Activated CD4-positive, alpha-beta memory T cell treated with anti-CD3 and anti-CD28 coated beads for 36 hours (primary cell): ENCODE measurements at places on chromosomes 6 and 20.

DNA sequence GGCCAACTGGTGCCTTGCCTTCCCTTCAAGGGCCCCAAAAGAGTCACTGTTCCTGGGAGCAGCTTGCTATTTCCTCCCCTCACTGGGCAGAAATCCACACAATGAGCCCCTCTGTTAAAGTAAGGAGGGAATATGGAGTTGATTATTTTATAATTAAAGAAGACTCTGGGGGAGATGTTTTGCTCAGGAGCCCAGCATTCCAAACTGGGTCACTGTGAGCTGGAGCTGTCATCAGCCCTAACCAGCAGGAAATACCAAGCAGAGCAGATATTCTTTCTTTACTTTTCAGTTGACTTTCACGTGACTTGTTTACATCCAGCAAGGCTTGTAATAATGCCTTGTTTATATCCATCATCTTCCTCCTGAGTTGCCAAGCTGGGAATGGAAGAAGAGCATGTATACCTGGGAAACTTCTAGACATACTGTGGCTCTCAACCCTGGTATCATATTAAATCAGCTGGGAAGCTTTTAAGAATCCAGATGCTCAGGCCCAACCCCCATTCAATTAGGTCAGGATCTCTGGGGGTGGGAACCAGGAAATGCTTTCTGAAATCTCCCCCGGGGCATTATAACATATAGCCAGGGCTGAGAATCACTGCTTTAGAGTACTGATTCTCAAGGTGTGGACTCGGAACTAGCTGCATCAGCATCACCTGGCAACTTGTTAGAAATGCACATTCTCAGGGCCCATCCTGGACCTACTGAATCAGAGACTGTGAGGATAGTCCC is 175.6 kb upstream of the MYLIP start:
- no peak for DNase-seq

GRCh38 chr20:20847814-20848213 is 135.4 kb upstream of the RALGAPA2 start:
- no peak for DNase-seq

DNA sequence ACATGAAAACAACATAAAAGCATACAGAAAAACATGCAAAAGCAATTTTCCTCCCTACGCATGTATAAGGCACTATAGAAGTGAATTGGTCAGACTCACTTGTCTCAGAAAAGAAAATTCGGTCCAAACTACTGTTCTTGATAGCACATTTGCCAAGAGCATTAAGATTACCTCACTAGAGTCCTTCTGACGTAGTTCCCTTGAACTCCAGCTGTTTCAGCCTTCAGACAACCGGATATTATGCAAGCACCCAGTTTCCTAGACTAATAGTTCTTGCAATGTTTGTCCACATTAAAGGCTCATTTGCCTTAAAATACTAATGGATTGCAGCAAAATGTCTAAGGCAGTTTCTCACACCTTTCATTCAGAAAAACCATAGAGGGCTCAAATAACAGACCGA is 2.5 kb upstream of the CASS4 start:
- no peak for DNase-seq

- DNase-seq = no peak
Observed at GRCh38 chr6:14466278-14466677, 348.7 kb downstream of the CD83 start.

- no peak for DNase-seq
Observed at GRCh38 chr6:52376763-52377162, 14.8 kb downstream of the PAQR8 start.

DNA sequence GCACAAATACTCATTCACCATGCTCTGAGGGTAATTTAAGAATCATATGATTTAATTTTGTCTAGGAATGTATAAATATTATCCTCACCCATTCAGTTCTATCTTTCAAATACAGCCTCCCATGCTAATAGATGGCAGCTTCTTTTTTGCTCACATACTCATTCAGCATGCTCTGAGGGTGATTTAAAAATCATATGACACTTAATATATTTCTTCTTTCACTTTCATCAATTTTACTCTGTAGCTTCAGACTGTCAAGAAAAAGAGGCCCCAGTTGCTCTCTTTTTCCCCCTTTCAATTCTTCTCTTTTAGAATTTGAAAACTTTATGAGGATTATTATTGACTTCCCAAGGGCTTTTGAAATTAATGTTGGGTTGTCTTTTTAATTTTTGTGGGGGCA is 161.7 kb upstream of the LAMP5 start:
- no peak for DNase-seq

GRCh38 chr6:87029711-87030314 is 65.1 kb downstream of the CGA start:
- no peak for DNase-seq

- no peak for DNase-seq
Observed at GRCh38 chr6:2509711-2510110, 241.0 kb downstream of the MYLK4 start.

DNA sequence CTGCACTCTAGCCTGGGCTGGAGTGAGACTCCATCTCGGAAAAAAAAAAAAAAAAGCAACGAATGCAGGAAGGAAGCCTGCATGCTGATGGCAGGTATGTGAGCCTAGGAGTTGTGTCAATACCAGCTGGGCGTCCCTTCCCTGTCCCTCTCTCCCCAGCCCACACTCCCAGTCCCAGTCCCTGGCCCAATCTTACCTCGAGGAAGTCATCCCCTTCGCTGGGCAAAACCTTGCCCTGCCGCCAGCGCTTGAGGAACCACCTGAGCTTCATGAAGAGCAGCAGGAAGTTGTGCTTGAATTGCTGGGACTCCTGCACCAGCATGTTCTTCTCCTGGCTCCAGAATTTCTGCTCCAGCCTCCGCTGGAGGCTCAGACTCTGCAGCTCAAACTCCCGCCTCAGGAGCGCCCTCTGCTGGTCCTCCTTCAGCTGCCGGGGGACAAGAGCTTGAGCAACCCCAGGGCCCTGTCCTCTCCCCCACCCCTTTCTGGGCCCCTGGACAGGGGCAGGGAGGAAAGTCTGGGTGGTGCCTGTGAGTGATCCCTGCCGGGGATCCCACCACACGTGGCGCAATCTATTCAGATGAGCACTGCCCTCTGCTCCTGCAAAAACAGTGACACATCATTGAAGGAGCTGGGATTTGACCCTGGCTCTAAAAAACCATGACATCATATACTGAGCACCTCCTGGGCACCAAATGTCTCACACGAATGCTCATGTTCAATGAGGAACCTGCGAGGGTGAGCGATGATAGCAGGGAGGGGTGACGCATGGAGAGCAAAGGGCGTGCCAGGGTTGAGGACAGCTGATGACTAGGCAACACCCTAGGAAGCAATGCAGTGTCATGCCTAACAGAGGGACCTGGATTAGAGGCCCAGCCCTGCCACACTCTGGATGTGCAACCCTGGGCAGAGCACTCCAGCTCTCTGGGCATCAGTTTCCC is 35.0 kb upstream of the DSN1 start:
- peak; percentile 83 for DNase-seq

DNA sequence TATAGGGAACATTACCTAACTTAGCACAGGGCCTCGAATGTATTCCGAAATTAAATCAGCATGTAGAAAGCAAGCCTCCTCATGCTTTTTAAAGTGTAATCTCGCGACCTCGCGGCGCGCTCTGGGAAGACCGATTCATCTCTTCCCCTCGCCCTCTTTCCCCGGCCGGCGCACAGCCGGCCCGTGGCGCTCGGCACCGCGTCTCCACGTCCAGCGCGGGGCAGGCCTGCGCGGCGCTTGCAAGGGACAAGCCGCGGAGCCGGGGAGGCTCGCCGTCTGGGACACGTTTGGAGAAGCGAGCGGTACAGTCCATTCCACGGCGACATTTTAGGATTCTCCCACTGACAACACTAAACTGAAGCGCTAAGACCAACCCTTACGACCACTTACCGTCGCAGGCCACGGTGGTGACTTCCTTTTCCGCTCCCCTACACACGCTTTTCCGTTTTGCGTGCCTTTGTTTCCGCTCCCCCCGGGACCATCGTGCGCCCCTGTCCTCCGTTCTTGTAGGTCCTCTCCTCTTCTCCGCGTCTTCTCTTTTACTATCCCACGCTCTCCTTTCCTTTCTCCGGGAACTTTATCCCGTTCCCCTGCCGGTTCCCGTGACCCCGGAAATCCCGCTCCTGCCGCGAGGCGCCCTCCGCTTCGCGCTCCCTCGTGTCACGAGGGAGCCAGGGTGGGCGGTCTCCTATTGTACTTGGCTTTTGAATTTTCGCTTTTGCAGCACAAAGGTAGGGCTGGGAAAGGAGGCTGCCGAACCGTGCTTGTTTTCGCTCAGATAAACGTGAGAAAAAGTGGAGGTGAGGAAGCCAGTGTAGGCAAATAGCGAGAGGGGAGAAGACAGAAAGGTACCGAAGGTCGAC is at the start of gene ECHDC1:
ECHDC1 (minus strand) TSS at position 664 of the 863 bp plus-strand sequence. CDS start 12,581 bp downstream, outside the sequence.
- peak; percentile 83 for DNase-seq

GRCh38 chr6:167695831-167696230 is 130.9 kb upstream of the AFDN start:
- DNase-seq = no peak

DNA sequence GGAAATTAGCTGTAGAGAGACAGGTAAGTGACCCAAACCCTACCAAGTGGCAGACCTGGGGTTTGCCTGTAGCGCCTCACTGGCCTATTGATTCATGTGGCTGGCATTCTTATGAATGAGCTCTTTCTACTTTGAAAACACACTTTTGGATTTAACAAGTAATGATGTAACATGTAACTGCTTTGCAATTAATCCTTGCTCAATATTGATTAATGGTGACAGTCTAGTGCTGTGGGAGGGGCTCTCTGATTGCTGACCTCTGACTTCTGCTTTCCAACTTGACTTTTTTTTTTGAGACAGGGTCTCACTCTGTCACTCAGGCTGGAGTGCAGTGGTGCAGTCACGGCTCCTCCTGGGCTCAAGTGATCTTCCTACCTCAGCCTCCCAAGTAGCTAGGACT is 82.7 kb downstream of the TIAM2 start:
- no peak for DNase-seq

DNA sequence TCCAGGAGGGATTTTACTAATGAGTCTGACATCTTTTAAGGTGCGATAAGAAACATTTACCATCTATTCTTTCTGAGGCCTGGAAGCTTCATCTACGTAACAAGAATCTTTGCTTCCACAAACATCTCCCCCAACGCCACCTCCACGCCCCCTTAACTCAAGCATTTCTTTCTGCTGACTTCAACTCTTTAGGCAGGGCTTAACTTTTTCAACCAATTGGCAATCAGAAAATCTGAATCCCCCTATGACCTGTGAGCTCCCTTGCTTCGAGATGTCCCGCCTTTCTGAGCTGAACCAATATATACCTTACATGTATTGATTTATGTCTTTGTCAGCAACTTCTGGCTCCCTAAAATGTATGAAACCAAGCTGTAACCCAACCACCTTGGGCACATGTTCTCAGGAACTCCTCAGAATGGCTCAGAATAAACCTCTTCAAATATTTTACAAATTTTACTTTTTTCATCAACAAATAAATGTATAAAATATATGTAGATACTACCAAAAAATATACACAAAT is 11.5 kb downstream of the OR2H2 start:
- DNase-seq = no peak

DNA sequence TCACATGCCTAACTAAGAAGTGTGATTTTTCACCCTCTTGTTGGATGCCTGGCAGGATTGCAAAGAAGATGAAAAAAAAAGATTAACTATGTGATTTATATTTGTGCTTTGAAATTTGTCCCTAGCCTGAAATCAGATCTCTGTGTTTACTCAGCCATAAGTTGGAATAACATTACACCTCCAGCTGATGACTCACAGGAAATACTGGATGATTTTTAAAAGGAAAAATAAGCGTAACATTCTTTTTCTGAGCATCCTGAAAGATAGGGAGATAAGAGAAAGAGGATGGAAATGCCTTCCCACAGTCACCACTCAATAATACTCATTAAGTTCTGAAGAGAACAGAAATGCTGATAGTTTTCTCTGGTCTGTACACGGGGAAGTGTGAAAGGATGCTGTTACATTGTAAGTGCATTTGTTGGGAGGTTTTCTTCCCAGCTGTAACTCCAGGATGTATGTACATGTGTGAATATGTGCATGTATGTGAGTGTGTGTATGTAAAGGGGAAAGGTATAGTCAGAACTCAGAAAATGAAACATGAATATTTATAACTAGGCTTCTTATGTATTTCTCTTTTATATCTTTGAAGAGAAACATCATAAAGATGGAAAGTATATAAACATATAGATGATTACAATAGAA is 37.4 kb upstream of the RIPPLY2 start:
- no peak for DNase-seq

- DNase-seq = peak; percentile 11
Observed at GRCh38 chr20:38123021-38123587, 42.0 kb downstream of the TGM2 start.

- no peak for DNase-seq
Observed at GRCh38 chr6:39143238-39143930, 28.4 kb upstream of the SAYSD1 start.

DNA sequence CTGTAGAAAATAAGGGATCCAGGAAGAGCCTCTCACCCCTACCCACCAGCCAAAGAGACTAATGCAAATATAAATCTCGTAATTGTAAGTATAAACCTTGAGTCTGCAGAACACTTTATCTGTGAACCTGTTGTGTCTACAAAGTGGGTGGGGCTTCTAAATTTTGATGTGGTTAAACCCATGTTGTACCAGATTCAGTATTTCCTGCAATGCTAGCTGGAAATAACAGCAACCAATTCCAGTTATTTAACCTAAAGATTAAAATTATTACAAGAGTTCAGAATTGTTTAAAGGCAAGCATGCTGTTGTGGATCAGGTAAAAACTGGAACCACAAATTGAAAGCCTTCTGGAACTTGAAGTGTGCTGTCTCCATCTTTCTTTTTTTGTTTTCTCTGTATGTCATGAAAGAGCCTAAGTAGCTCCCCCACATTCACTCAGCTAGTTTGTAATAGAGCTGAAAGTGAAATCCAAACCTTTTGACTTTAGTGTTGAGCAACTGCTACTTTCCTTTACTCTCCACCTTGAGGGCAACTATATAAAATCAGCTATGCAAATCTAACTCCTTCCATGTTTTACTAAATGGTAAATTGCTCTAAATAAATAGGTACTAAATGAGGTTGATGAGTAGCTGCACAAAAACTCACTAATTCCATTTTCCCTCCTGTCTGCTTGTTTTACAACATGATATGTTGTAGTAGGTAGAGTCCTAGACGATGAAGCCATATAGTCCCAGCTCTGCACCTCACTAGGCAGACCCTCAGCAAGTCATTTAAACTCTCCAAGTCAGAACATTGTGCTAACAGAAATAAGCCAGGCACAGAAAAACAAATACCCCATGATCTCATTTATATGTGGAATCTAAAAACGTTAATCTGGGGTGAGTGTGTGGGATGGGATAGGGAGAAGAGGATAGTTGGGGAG is 17.9 kb upstream of the THEMIS start:
- no peak for DNase-seq

- no peak for DNase-seq
Observed at GRCh38 chr20:47691625-47692024, 93.7 kb downstream of the SULF2 start.

DNA sequence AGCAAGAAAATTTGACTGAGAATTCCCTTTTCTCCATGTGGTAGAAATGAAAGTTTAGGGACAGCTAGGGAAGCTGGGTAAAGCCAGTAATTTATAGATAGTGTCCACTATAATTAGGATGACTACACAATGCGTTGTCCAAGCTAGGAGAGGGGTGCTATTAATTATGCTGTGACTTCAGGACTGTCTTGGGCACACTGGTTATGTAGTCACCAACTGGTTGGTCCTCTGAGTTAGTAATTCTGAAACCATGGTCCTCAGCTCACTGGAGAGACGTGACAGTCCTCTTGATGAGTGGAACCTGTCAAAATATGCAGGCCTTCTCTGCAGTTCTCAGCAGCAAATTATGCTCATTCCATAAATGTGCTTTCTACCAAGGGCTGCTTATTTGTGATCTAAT is 94.6 kb upstream of the ENPP5 start:
- DNase-seq = no peak

- no peak for DNase-seq
Observed at GRCh38 chr6:150667977-150668716, 68.5 kb downstream of the PLEKHG1 start.

- no peak for DNase-seq
Observed at GRCh38 chr6:63997221-63997620, 361.6 kb downstream of the PHF3 start.
